ENCODE measurements at places on chromosomes 7 and 10.

GRCh38 chr7:26087321-26088091, 64.5 kb upstream of the NFE2L3 start:
- DNase-seq = no peak

- no peak for DNase-seq
These were observed 77.8 kb upstream of the PPIF start for GRCh38 chr10:79269443-79269842.

DNA sequence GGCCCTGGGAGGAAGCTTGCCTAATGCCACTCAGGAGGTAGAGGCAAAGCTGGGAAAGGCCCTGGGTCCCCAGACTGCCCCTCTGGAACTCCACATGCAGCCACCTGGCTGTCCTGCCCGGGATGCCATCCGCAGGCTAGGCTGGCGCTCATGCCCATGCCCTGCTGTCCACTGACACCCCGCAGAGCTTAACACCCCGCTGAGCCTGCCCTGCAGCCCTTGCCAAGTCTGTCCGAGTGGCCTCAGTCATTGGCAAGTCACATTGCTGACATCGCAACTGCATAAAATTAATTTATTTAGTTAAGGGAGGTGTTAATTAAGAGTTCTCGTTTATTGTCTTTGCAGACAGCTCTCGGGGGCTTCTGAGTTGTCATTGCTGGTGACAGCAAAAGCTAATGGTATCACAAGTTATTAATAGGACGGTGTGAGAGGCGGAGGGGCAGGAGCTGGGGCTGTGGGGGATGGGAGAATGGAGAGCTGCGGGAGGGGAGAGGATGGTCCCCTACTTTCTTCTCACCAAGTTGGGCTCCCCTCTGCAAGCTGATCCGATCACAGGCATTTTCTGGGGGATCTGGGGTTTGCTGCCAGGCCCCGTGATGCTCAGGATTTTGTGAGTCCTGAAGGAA, 55.6 kb upstream of the PCBD1 start:
- DNase-seq = no peak

DNA sequence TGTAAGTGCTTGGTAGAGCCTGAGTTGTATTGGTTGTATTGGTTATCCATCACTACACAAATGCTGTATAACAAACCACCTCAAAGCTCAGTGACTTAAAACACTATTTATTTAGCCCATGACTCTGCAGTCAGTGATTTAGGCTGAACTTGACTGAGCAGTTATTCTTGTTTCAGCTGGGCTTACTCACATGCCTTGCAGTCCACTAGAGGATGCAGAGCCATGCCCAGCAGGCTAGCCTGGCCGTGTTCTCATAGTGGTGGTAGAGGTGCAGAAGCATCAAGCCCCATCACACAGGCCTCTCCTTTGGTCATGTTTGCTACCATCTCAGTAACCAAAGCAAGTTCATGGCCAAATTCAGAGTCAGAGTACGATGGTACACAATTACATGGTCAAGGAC, 43.9 kb downstream of the LUC7L2 start:
- DNase-seq = no peak

GRCh38 chr10:5497948-5498730, 1.2 kb downstream of the CALML5 start:
- no peak for DNase-seq

GRCh38 chr10:102281102-102281487, 35.8 kb downstream of the GBF1 start:
- DNase-seq = no peak

DNA sequence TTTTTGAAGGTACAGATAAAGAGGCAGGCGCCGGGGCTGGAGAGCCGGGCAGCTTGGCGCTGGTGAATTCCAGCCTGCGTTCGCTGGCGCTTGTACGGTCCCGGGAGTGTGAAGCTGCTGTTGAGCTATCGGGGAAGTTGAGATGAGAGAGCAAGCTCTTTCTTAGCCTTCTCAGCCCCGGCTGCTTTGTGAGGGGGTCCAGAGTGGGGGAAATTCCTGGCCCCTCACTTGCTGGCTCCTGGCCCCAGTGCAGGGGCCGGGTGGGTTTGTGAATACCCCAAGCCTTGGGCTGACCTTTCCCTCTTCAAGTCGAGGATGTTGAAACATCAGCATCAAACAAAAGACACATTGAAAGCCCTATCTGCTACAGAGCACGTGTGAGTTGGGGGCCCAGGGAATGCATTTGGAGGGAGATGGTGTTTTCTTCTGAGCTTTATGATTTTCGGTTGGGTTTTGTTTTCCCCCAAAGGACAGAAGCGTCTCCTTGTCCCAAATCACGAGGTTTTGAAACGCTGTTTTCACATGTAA, 2.7 kb downstream of the ZMIZ1 start:
- DNase-seq = no peak

GRCh38 chr10:34526758-34527730, 288.1 kb downstream of the PARD3 start:
- peak; percentile 62 for DNase-seq

DNA sequence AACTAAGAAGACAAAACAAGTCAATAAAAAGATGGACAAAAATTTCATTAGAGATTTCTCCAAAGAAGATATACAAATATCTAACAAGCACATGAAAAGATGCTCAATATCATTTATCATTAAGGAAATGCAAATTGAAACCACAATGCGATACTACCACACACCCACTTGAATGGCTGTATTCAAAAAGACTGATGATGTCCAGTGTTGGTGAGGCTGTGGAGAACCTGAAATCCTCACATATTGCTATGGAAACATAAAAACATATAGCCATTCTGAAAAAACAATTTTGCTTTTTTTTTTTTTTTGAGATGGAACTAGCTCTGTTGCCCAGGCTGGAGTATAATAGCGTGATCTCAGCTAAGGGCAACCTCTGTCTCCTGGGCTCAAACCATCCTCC, 124.1 kb upstream of the LAMB4 start:
- no peak for DNase-seq

GRCh38 chr7:39589323-39590111, 23.3 kb downstream of the YAE1 start:
- peak; percentile 30 for DNase-seq

DNA sequence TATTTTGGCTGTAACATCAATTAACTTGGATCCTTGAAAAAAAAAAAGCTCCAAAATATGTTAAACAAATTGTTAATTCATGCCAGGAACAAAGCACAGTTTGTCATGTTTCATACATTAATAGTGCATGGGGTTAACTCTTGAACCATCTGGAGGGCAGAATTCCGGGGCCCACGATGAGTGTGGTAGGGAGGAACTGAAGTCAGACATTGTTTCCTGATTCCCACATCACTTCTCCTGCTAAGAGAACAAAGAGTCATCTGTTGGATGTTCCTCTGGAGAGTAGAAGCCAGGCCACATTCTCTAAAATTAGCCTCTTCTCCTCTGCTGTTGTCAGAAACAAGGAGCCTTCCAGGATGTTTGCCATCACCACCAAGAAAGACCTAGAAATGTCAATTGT, 54.6 kb downstream of the TMEM178B start:
- no peak for DNase-seq

- DNase-seq = peak; percentile 24
These were observed 733.0 kb downstream of the TNS3 start for GRCh38 chr7:46848944-46849343.

GRCh38 chr10:60532696-60533468, 143.2 kb upstream of the ANK3 start:
- no peak for DNase-seq

GRCh38 chr7:5615190-5616070, 166.0 kb downstream of the RNF216 start:
- no peak for DNase-seq

GRCh38 chr7:157061979-157062378, 51.5 kb upstream of the MNX1 start:
- peak; percentile 9 for DNase-seq

DNA sequence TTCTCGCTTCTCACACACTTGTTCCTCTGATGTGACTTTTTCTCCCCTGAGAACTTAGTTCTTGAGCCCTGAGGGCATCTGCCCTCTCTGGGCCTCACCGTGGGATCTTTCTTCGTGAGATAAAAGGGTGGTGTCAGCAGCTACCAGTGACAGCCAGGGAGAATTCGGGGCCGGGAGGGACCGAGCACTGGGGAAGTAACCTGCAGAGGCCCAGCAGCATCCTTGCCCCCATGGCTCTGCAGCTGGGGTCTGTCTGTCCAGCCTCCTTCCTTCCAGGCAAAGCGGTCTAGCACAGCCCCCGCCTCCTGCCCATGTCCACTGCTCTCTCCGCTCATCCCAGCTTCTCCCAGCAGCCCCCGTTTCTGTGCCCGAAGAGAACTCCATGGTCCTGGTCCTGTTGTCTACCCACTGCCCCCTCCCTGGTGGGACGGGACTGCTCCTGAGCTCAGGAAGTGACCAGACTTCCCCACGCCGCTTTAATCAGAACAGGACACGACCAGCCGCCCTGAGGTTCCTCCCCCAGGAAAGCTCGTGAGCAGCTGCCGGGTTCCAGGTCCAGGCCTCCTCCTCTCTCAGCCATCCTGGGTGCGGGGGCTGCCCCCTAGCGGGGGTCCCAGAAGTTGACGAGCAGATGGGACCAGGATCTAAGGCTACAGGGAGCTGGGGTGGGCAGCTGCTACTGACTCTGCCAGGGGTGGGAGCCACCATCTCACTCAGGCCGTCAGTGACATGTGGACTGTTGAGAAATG, 187.5 kb downstream of the WDR37 start:
- DNase-seq = no peak

GRCh38 chr10:70575874-70576802, 26.4 kb downstream of the PRF1 start:
- DNase-seq = peak; percentile 35
